Activated CD4-positive, CD25-positive, alpha-beta regulatory T cell (primary cell): ENCODE measurements at places on chromosomes 7 and 10.

DNA sequence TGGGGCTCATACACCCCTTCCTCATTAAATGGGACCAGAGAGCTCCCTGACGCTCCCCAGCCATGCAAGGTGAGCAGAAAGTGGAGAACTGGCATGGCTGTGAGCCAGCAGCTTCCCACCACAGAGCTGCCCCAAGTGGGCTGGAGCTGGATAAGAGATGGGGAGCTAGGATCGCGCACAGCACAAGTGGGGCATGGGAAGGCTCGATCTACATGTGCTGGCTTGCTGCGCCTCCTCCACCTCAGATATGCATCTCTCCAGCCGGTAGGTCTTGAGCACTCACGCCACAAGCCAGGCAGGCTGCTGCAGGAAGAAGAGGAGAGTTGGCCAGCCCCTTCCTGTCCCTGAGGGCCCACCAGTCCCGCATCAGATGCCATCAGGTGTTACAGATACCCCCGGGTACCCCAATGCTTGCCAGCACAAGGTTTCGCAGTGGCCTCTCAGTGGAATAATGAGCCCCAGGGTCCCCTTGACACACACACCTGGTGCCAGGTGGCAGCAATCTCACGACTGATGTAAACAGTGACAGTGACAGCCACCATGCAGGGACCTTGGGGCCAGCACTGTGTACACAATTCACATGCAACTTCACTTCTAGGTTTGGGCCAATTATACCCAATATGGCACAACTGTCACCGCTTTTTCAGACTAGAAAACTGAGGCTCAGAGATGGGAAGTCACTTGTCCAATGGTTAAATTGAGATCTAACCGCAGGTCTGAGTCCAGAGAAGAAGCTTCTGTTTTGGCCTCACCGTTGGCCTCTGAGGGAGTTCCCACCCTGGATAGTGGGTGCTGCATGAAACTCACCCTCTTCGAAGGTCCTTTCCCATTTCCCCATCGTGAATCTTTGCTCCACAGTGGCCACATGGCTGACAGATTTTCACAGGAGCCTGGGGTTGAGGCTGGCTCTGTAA lies 79.3 kb downstream of the OAT start:
- DNase-seq = no peak

- DNase-seq = no peak
Observed at GRCh38 chr7:71506822-71507221, 374.9 kb downstream of the GALNT17 start.

GRCh38 chr7:93957767-93958166 lies 36.2 kb downstream of the GNG11 start:
- DNase-seq = no peak

GRCh38 chr10:21927631-21928353 lies 75.7 kb downstream of the DNAJC1 start:
- no peak for DNase-seq

DNA sequence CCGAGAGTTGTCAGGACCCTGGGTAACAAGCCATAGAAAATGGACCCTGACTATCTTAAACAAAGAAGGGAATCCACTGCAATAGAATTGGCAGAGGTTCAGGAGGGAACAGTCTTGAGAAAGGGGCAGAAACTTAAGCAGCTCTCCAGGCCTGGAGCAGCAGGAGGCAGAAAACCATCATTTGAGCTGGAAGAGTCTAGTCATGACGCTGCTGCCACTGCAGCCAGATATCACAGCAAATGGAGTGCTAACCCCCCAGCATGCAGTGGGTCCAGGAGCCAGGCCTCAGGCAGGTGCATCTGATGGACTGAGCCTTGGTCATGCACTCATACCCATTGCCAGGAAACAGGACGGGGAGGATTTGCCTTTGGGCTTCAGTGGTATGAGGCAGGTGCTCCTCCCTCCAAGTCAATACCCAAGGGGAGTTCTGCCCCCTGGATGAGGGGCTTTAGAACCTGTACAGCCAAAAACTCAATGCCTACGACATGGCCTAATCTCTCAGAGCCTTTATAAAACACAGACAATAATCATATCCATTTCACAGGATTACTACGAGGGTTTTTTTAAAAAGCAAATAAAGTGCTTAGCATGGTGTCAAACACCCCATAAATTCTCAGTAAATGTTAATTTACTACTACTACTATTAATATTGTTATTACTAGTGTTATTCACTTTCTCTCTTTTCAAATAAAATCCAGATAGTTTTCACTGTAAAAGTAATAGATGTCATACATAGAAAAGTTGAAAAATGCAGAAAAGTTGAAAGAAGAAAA lies 30.7 kb downstream of the DUSP5 start:
- no peak for DNase-seq
